ENCODE measurements at places on chromosomes 7 and 10. TPM values are rescaled to one million over a fixed set of nuclear protein-coding genes. Genes with fewer than 3 reads are reported as not detected.

Gene TMEM176A
- 0.26 TPM for total RNA-seq

Gene LEP
- total RNA-seq: not detected

Gene ADO
- 39.4 TPM for total RNA-seq

Gene TUBB8
- total RNA-seq: not detected

Gene ZNF365
- total RNA-seq: 0.53 TPM

Gene HOXA3
- not detected for total RNA-seq

Gene VAX1
- not detected for total RNA-seq

Gene FAM131B
- 2.4 TPM for total RNA-seq

Gene ADAM12
- 0.11 TPM for total RNA-seq

Gene STOX1
- total RNA-seq: 0.29 TPM

Gene CUBN
- 0.92 TPM for total RNA-seq

Gene RSPH10B
- not detected for total RNA-seq

Gene C10orf67
- total RNA-seq: not detected

Gene MICU1
- 27.9 TPM for total RNA-seq

Data from CD8-positive, alpha-beta memory T cell (primary cell).